Stimulated activated CD4-positive, alpha-beta T cell treated with anti-CD3 and anti-CD28 coated beads, Interleukin-1b, Interleukin-23, amount 100 ng/mL, for 1 hour (primary cell): ENCODE measurements at places on chromosomes 4 and X.

DNA sequence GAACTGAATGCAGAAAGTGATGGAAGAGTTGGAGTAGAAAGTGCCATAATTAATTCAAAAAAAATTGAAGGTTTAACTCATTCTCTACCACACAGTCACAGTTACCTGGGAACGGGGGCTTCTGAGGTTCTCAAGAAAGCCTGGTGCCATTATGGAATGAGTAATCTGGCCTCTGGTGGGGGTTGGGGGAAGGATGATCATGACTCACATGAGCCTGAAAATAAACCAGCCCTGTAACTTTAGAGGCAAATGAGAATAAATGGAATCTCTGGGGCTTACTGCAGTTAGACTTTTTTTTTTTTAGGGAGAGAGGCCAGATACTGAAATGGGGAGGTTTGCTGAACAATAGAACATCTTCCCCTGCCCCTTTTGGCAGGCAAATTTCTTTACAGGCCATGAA lies 55.3 kb downstream of the SOD3 start:
- no peak for DNase-seq

- no peak for DNase-seq
Observed at GRCh38 chr4:184292877-184293276, 75.2 kb upstream of the ENPP6 start.

- DNase-seq, result no peak
Observed at GRCh38 chr4:170698334-170698733, 608.6 kb upstream of the AADAT start.

- no peak for DNase-seq
Observed at GRCh38 chr4:102564399-102565059, 63.4 kb downstream of the NFKB1 start.

- DNase-seq, result no peak
Observed at GRCh38 chr4:26854701-26855100, 5.9 kb upstream of the STIM2 start.

- DNase-seq, result no peak
Observed at GRCh38 chrX:113400193-113400704, 559.6 kb upstream of the AMOT start.
